ENCODE measurements at places on chromosomes 12 and 14. TPM values are rescaled to one million over a fixed set of nuclear protein-coding genes. Genes with fewer than 3 reads are reported as not detected.

Gene TGM1
- 5.7 TPM for total RNA-seq

Gene SSPN
- 109 TPM for total RNA-seq

Gene GALNT9
- total RNA-seq, result 0.84 TPM

Gene CLEC2A
- not detected for total RNA-seq

Data from aorta (tissue), 5 donors.